Bronchial epithelial cell (primary cell): ENCODE measurements at places on chromosomes 1 and 21. TPM values are rescaled to one million over a fixed set of nuclear protein-coding genes. Genes with fewer than 3 reads are reported as not detected.

- no peak for DNase-seq
Observed at GRCh38 chr1:11417162-11417561, 61.8 kb upstream of the DISP3 start.

TSACC gene
- 0.77 TPM in 1 of 2 replicates, not detected in the other for total RNA-seq

KDF1 gene
- 13.2 and 14.7 TPM in 2 replicates for total RNA-seq

SPRR2G gene
- total RNA-seq = not detected in 2 replicates
